NCI-H1436 (cell line): ENCODE measurements at places on chromosomes 1 and 21.
A peak's percentile ranks its signal among the peaks of the same experiment; 100 is the strongest.

DNA sequence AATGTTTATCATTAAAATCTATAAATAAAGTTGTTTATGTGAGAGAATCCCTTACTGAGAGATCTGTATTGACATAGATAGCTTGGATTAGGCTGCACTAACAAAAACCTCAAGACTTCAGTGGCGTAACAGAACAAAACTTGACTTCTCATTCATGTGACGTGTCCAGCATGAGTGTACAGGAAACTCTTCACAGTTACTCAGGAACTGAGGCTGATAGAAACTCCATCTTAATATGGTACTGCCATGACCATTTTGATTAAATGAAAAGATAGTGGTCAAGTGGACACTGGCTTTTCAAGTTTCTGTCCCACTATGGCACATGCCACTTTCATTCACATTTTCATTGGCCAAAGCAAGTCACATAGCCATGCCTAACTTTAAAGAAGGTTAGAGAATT is 3.7 kb downstream of the ST3GAL3 start:
- no peak for DNase-seq

GRCh38 chr1:47395433-47395832 is 20.7 kb upstream of the FOXE3 start:
- DNase-seq: no peak

GRCh38 chr1:13538832-13539231 is 25.0 kb upstream of the LRRC38 start:
- DNase-seq: no peak

DNA sequence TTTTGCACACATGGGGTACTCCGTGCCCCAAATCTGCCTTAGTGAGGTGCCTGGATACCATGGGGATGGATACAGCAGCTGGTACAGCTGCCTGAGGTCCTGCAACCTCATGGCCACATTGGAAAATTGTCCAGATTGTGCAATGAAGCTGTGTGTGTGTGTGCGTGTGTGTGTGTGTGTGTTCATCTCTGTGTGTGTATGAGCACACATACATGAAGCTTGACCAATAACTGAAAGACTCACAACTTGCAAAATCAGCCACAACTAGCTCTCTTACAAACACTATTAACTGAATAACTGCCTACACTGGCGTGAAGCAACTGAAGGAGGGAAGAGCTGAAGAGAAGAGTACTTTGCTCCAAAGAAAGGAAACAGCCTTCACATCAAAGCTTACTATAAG is 78.1 kb downstream of the ERG start:
- no peak for DNase-seq

GRCh38 chr21:30674312-30674711 is 31.6 kb downstream of the KRTAP20-3 start:
- DNase-seq: no peak

- peak; percentile 72 for DNase-seq
Measured at GRCh38 chr1:69263921-69264391, 303.8 kb upstream of the LRRC7 start.

- no peak for DNase-seq
Measured at GRCh38 chr1:115658646-115659045, 16.9 kb downstream of the VANGL1 start.

DNA sequence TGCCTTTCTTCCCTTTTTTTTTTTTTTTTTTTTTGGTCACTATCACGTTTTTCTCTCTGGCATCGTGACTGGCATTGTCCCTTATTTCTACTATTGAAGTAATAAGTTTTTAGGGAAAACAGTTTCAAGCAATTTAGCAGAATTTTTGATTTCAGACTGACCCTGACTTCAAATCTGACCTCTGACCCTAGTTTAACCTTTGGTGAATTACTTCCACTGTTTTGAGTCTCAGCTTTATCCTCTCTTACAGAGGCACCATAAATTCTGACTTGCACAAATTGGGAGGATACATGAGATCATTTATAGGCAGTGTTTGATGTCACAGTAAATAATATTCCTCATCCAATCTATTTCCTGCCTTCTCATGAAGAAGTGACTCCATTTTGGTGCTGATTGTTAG is 187.0 kb downstream of the FASLG start:
- no peak for DNase-seq

DNA sequence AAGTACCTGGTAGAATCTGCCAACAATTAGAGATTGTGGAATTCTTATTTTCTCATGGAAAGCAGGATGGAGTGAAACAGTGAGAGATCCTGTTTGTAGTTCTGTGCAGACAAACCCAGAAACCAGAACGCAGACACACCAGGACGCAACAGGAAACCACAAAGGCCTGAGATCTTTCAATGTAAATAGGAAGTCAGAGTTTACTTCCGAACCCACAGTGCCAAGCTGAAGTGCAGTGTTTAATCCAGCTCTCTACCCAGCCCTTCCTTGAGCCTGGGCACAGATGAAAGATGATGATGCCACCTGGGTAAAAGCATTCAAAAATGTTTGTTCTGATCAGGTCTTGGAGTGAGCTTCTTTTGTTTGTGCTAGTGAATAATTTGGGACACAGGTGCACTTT is 244.2 kb upstream of the HOOK1 start:
- DNase-seq: no peak

GRCh38 chr1:153617663-153618062 is 1.5 kb upstream of the S100A14 start:
- peak; percentile 49 for DNase-seq

DNA sequence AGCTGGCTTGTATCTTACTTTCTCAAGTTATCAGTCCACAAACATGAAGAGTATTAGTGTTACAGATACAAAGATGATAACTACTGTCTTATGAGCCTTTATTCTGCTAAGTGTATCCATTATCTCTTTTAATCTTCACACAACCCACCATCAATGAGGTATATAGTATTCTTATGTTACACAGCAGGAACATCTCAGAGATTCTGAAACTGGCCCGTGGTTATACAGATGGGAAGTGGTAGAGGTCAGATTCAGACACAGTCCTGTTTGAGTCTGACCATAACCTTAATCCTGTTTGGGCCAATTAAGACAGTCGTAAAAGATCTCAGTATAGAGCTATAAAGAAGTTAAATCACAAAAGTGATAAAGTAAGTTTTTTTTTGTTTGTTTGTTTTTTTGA is 5.1 kb upstream of the TMEM269 start:
- DNase-seq: no peak

GRCh38 chr1:115676498-115677181 is 34.9 kb downstream of the VANGL1 start:
- no peak for DNase-seq
